ENCODE measurements at places on chromosomes 16 and 17.

- DNase-seq: no peak
Measured at GRCh38 chr16:4495766-4496165, 19.6 kb downstream of the HMOX2 start.

DNA sequence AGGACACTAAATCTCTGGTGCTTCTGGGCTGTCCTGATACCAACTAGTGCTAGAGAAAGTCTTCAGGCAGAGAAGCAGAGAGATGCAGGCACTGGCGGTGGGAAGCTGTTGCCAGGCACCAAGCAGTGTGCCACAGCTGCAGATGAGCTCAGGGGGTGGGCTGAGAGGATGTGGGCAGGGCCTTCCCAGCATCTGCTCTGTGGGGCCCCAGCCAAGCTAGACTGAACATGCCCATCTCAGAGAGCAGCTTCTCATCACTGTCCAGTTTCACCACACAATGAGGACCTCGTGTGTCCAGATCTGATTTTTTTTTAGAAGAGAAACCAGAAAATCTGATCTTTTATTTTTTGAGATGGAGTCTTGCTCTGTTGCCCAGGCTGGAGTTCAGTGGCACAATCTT is 17.1 kb downstream of the PSKH1 start:
- peak; percentile 40 for DNase-seq

DNA sequence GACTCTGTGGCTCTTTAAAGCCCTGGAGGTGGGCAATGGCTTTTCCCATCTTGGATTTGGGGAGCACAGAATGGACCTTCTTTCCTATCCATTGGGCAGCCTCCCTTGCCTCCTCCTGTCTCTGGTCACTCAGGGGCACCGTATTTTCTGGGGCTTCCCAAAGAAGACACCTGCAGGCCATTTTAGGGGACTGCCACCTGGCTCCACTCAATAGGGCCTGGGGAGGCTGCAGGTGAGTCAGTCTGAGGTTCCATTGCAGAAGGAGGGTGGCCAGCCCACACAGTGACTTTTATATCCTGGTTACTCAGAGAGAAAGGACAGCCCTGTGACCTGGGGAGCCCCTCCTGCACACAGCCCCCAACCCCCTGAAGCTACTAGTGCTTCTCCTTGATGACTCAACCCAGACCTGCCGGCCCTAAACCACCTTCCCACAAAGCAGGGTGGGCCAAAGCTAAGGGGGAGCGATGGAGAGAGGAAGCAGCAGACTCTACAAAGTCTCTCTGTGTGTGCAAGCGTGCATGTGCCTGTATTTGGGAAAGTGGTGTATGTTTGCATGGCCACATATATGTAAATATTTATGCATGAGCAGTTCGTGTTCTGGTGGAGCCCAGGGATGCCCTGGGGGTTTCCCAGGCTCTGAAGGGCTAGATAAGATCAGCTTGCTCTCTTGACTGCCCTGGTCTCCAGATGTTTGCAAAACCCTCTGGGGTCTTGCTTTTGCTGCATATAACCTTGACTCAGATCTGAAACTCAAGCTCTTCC is 5.0 kb downstream of the CX3CL1 start:
- DNase-seq: peak; percentile 44

- peak; percentile 66 for DNase-seq
Measured at GRCh38 chr16:86566966-86567700, 504 bp downstream of the FOXC2 start.

- no peak for DNase-seq
Measured at GRCh38 chr17:28975646-28976045, 24.3 kb upstream of the PHF12 start.

DNA sequence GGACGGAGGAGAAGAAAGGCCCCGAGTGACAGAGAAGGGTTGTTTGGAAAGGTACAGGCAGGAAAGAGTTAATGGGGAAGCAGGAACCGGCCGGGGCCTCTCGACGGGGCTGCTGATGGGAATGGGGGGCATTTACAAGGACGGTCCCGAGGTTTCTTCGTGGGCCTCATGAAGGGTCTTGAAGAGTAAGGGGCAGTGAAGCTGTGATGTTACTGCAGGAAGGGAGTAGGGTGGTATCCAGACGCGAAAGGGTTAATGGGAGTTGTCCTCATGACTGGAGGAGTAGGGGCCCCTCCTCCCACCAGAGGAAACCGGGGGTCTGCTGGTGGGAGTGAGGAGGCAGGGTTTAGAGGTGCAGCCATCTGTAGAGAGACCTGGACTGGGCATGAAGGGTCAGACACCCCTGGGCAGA is 481 bp downstream of the PDK2 start:
- DNase-seq: no peak

- DNase-seq: peak; percentile 52
Measured at GRCh38 chr17:35612924-35613521, 25.9 kb downstream of the AP2B1 start.

GRCh38 chr16:78435260-78435659 is 335.8 kb downstream of the WWOX start:
- no peak for DNase-seq

GRCh38 chr17:28480799-28481571 is 7.5 kb downstream of the SLC13A2 start:
- DNase-seq: no peak

DNA sequence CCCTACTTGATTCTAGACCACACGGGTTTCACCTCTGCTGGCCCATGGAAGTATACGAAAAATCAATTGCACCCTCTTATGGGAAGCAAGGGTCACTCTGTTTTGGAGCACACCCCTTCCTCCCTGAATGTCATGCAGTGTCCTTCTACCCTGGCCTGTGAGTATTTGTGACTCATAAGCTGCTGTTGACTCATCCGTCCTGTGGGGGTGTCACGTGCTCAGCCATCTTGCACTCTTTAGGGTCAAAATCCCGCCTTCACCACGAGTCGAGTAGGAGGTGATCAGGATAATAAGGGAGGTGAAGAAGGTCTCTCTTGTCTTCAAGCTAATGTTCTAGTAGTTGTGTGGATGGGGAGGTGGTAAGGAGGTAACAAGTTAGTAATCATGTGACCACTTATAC is 341.0 kb upstream of the EEF2KMT start:
- DNase-seq: no peak

DNA sequence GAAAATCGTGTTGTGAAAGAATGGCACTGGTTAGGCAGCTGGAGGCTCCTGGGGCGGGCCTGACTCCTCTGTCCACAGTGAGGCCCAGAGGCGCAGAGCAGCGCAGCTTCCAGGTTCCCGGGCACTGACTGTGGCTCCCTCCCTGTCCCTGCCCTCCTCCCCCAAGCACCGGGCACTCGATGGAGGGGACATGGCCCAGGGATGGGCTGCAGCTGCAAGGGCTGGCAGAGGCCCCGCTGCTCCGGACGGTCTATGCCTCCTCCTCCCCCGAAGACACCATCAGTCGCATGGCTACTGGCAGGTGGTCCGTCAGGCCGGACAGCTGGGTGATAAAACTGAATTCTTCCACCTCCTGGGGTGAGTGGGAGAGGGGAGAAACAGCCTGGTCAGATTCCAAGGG is 50.1 kb downstream of the PRMT7 start:
- DNase-seq: no peak

- DNase-seq: no peak
Measured at GRCh38 chr16:79209308-79209707, 391.2 kb downstream of the MAF start.

DNA sequence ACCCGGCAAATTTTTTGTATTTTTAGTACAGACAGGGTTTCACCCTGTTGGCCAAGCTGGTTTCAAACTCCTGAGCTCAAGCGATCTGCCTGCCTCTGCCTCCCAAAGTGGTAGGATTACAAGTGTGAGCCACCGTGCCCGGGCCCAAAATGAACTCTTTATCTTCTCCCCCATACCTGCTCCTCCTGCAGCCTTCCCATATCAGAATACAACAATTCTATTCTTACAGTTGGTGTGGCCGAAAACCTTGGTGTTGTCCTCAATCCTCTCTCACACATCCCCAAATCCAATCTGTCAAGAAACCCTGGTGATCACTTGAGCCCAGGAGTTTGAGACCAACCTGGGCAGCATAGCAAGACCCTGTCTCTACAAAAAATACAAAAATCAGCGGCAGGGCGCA is 19.5 kb upstream of the SPN start:
- no peak for DNase-seq

DNA sequence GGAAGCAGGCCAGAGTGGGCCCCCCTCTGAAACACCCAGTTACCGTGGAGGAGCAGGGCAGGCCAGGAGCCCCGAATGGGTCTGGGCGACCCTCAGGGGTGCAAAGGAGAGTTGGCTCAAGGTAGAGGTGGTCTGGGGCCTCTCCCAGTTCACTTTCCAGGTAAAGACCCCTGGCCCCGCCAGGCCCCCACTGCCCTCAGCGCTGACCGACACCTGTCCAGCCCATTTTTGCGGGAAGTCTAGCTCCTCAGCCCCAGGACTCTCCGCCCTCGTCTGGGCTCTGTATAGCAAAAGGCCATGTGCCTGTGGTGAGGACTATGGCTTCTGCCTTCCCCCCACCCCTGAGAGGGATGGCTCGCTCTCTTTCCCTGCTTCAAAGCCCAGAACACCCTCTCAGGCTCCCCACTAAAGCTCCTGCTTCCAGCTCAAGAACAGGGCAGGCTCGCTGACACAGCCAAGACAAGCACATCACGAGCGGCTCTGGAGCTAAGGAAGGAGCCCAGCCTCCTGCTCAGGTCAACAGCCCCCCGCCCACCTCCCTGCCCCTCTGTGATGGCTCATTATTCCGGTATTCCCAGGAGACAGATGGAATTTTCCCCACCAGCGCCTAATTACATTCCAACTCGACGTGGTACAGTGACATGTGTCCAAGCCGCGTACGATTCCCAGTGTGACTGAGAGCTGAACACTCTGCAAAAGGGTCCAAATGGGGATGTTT is 59.4 kb downstream of the RTN4RL1 start:
- DNase-seq: peak; percentile 72
